ENCODE measurements at places on chromosomes 3 and 15. TPM values are rescaled to one million over a fixed set of nuclear protein-coding genes. Genes with fewer than 3 reads are reported as not detected.

GRCh38 chr3:159616234-159616825, 372.3 kb upstream of the IL12A start:
- H3K27me3 ChIP-seq: no peaks in the 10 kb centered on the region
- no peaks in the 10 kb centered on the region for H3K36me3 ChIP-seq
- no peak for DNase-seq
- H3K4me3 ChIP-seq: no peak overlapping the region
- H3K27ac ChIP-seq: no peak overlapping the region

DNA sequence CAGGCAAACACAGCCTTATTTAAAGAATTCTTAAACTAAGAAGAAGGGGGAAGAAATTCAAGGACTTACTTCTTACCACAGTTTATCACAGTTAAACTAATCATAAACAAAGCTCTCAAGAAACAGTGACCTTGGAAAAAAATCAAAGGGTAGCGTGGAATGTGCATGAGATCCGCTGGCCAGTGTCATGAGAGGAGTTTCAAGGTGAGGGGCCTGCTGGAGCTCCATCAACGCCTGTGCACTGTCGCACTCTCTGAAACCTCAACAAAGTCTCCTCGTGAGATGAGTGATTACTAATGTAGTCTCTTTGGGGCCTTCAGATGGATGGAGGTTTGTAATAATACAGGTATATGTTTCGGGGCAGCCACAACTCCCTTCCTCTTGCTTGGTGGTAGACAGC, 28.4 kb upstream of the PRICKLE2 start:
- no peaks in the 10 kb centered on the region for H3K27me3 ChIP-seq
- H3K4me3 ChIP-seq: no peak overlapping the region
- H3K36me3 ChIP-seq: peaks cover 5% of the 10 kb centered on the region
- H3K27ac ChIP-seq: peak overlapping the region; percentile 87
- DNase-seq: no peak

DNA sequence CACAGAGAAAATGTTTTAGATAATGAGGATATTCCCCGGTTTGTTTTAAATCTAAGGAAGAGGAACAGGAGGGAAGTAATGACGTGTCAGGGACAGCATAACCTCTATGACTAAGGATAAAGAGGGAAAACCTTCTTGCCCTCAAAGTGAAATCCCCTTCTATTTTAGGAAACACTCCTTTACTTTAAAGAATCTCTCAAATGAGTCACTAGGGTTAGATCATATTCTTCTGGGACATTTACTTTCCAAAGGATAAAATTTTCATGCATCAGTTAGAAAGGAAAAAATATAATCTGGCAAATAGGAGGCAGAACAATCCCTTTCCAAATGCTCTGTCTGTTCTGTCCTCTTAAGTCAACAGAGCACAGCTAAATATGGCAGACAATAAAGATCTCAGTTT, 43.2 kb upstream of the UBE2E2 start:
- no peak overlapping the region for H3K27ac ChIP-seq
- H3K4me3 ChIP-seq: no peak overlapping the region
- peaks cover 22% of the 10 kb centered on the region for H3K4me1 ChIP-seq

- no peak for DNase-seq
- no peak overlapping the region for H3K4me3 ChIP-seq
- H3K4me1 ChIP-seq: peaks cover 8% of the 10 kb centered on the region
- peak overlapping the region; percentile 11 for H3K27ac ChIP-seq
- H3K36me3 ChIP-seq: peaks cover 6% of the 10 kb centered on the region
Measured at GRCh38 chr3:107578091-107578490, 55.3 kb downstream of the BBX start.

DNA sequence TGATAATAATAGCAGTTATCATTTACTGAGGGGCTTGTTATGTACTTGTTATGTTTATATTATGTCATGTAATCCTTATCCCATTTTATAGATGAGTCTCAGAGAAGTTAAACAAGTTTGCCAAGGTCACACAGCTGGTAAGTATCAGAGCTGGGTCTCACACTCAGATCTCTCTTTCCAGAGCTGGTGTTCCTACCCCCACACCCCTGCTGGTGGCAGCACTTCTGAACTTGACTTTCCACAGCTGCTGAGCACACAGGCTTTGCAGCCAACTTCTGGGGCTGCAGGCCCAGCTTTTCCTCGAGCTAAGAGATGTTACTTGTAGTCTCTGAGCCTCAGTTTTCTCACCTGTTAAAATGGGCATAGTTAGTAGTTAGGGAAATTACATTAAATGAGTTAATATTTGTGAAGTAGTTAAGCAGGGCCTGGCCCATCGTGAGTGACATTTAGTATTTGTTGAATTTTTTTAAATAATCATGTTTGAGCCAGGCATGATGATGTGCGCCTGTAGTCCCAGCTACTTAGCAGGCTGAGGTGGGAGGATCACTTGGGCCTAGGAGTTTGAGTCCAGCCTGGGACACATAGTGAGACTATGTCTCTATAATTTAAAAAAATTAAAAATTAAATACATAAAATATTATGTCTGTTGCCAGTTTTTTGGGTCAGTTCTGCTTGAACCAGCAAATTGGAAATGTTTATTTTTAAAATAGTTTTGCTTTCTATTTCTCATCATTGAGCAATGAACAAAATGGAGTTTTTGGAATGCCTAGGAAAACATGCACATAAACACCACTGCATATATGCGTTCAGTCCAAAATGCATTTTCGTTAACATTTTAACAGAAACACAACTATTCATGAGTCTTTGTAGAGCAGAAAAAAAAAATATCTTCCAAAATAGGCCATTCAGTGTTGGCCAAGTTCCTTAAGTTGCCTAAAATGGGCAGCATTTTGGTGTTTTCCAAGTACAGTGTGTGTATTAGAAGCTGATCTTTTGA, 87.3 kb downstream of the SMAD6 start:
- H3K27ac ChIP-seq: peak overlapping the region; percentile 79
- no peaks in the 10 kb centered on the region for H3K27me3 ChIP-seq
- peaks cover 35% of the 10 kb centered on the region for H3K4me1 ChIP-seq
- H3K4me3 ChIP-seq: no peak overlapping the region
- peaks cover 4% of the 10 kb centered on the region for H3K36me3 ChIP-seq
- DNase-seq: no peak

DNA sequence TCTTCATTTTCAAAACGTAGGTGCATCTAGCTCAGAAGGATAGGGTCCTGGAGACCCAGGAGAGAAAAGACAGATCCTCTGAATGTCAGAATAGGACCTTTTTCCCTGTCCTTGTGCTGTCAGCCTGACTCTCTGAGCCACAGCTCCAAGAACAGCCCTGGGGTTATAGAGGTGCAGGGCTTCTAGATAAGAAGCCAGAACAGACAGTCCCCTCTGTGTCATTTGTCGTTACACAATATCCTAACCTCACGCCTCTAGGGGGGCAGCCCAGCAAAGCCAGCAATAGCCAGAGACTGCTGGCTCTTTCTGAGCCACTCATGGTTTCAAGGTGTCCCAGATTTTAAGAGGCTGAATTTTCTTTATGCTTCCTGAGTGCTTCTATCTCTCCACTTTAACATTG, 153.2 kb upstream of the THBS1 start:
- peaks cover 28% of the 10 kb centered on the region for H3K4me1 ChIP-seq
- no peak overlapping the region for H3K27ac ChIP-seq
- H3K27me3 ChIP-seq: no peaks in the 10 kb centered on the region
- H3K36me3 ChIP-seq: no peaks in the 10 kb centered on the region
- DNase-seq: no peak
- no peak overlapping the region for H3K4me3 ChIP-seq

DNA sequence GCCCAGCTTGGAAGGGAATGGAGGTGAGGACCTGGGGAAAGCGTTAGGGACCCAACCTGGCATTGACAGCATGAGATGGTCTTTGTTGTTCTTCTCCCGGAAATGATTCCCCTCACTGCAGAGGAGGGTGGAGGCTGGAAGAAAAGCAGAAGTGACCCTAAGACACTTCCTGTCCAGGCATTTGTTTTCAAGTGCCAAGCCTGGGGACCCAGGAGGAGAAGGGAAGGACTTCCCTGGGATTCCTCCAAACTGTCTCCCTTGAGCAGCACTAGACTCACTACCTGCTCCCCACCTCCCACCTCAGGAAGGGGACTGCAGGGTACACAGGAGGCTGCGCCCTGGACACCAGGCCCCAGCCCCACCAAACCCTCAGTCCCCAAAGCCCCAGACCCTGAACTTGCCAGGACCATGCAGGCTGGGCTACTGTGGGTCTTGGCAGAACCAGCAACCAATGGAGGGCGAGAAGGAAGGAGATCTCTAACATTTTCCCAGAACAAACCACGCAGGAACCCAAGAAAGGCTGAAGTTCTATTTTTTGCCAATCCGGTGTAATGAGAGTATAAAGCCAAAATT, 9.8 kb upstream of the VIPR1 start:
- peaks cover 14% of the 10 kb centered on the region for H3K4me1 ChIP-seq
- H3K27ac ChIP-seq: no peak overlapping the region
- H3K36me3 ChIP-seq: no peaks in the 10 kb centered on the region
- no peak overlapping the region for H3K4me3 ChIP-seq

GRCh38 chr3:194351080-194351672, at the start of gene CPN2:
Gene CPN2, minus strand, starts transcription at chr3:194351328. Its CDS starts 8,626 bp downstream, at chr3:194342702.
- H3K4me3 ChIP-seq: no peak within 1 kb of the TSS
- no peaks in the 10 kb centered on the region for H3K4me1 ChIP-seq
- H3K27ac ChIP-seq: no peak within 1 kb of the TSS
- DNase-seq: no peak
- peaks cover 9% of the 10 kb centered on the region for H3K27me3 ChIP-seq
- no peaks in the 10 kb centered on the region for H3K36me3 ChIP-seq

The NEK11 gene
- total RNA-seq: 9.8 TPM

The UCN2 gene
- total RNA-seq: 0.60 TPM

The ADGRG7 gene
- total RNA-seq: not detected

The KNG1 gene
- not detected for total RNA-seq

The CCR8 gene
- not detected for total RNA-seq
